ENCODE measurements at places on chromosomes 2 and 18.

GRCh38 chr2:233593201-233593600 is 24.2 kb upstream of the UGT1A8 start:
- no peak for DNase-seq

- DNase-seq = no peak
Observed at GRCh38 chr2:124566518-124566970, 541.5 kb downstream of the CNTNAP5 start.

- no peak for DNase-seq
Observed at GRCh38 chr2:111185361-111186022, 64.8 kb downstream of the BCL2L11 start.

DNA sequence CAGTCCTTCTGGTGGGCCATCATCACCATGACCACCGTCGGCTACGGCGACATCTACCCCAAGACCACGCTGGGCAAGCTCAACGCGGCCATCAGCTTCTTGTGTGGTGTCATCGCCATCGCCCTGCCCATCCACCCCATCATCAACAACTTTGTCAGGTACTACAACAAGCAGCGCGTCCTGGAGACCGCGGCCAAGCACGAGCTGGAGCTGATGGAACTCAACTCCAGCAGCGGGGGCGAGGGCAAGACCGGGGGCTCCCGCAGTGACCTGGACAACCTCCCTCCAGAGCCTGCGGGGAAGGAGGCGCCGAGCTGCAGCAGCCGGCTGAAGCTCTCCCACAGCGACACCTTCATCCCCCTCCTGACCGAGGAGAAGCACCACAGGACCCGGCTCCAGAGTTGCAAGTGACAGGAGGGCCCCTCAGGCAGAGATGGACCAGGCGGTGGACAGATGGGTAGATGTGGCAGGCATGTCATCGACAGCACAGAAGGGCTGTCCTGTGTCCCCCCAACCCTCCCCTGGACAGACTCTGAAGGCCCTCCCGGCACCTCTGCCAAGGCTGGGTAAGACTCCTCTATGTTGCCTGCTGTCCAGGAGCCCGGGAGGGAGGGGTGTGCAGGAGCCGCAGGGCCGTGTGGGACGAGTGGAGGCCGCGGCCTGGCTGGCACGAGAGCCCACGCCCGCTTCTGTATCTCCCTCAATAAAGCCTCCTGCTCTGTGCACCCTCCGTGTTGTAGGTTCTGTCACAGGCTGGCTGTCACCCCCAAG is 2.0 kb downstream of the KCNF1 start:
- DNase-seq = no peak

DNA sequence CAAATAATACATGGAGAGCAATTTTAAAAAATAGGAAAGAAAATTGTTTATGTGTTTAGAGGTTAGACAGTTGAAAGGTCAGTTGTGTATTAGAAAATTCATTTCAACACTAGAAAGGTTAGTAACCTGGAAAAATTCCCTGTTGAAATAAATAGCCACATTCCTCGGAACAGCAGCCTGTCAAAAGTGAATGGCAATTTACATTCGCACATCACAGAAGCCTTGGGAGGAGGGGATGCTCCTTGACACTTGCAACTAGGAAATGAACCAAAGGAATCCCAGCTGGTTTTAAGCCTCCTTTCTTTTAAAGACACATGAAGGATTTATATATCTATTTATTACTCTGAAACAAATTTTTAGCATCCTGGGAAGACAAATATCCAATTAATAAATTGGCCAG is 653.5 kb upstream of the LRRTM4 start:
- DNase-seq = no peak

DNA sequence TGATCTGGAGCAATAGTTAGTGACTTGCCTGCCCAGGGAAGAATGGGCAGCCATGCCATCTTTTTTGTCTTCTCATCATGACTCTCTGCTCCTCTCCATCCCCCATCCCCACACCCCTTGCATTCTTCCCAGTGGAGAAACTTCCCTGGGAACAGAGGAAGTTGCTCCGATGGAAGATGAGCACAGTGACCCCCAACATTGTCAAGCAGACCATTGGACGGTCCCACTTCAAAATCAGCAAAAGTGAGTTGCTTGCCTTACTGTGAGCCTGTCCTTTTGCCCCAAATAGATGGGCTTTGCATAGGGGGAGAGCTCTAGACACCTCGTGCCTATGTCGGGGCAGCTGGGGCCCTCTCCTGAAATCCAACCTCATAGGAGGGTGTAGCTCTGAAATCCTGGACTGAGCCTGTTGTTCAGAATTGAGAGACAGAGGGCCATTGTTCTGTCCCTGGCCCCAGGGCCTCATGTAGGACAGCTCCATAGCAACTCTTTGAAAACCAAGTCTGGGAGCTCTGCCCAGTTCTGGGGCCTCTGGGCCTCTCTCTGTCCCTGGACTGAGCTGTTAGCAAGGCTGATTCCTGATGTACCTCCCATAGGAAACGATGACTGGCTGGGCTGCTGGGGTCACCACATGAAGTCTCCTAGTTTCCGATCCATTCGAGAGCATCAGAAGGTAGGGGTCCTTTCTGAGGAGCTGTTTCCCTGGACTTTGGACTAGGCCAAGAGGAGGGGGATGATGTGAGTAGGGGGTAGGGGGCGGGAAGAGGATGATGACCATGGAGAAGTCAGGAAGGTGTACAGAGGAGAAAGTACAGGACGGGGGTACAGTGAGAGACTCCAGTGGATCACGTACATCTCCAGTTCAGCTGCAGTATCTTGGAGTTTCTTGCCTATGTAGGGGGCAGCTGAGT is 35.2 kb downstream of the TTLL4 start:
- DNase-seq = no peak

GRCh38 chr2:164993287-164994016 is 38.1 kb upstream of the SLC38A11 start:
- no peak for DNase-seq

DNA sequence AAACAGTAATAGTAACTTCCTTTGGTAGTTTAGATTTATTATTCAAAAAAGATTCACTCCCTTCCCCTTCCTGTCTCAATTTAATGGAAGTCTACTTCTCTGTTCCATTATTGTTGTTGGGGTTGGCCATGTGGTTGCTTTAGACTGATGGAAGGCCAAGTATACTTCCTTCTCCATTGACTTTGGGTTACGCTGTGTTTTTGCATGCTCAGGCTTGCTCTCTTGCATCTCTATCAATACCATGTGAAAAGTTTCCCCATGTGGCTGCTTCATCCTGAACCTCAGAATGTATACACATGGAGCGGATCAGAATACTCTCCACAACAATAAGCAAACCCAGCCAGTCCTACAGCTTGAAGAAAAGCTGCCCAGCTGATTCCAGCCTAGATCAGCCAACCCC is 20.3 kb downstream of the CFAP210 start:
- DNase-seq = no peak

GRCh38 chr18:49751427-49752094 is 61.8 kb downstream of the ACAA2 start:
- DNase-seq = no peak

DNA sequence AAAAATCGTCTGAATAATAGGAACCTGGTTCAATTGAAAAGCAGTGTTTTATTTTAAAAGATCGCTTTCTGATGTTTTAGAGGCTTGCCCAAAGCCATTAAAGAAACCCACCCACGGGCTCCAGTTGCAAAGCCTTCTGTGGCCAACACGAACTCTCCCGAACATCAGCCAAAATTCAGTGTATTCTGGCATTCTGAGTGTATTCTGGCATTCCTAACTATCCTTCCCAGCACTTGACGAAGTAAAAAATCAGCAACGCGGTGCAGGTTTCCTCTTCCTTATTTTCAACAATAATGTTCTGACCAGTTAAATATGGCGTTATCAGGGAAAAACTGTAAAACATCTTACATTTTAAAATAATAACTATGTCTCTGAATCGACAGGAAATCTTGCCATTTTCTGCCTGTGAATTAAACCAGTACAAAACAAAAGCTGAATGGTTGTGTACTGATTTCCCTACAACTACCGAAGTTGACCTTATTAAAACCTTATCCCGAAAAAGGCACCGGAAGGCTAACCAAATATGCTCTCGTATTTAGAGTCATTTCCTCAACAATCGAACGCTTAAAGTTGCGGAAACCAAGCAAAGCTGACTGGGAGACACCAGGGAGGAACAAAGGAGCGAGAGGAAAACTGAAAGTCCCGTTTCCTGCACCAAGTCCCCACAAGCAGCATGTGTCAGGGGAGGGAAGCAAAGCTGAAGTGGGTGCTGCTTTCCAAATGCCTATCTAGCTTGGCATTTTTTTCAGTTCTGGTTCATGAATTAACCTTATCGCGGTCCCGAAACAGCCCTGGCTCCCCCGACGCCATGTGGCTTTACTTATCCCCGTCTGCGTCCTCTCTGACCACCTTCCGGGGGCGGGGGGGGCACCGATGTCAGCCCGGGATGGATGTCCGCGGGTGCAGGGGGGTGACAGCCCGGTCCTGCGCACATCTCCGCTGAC is 44.3 kb downstream of the ZNF516 start:
- DNase-seq = no peak

- no peak for DNase-seq
Observed at GRCh38 chr18:77658751-77659448, 409.3 kb downstream of the GALR1 start.

DNA sequence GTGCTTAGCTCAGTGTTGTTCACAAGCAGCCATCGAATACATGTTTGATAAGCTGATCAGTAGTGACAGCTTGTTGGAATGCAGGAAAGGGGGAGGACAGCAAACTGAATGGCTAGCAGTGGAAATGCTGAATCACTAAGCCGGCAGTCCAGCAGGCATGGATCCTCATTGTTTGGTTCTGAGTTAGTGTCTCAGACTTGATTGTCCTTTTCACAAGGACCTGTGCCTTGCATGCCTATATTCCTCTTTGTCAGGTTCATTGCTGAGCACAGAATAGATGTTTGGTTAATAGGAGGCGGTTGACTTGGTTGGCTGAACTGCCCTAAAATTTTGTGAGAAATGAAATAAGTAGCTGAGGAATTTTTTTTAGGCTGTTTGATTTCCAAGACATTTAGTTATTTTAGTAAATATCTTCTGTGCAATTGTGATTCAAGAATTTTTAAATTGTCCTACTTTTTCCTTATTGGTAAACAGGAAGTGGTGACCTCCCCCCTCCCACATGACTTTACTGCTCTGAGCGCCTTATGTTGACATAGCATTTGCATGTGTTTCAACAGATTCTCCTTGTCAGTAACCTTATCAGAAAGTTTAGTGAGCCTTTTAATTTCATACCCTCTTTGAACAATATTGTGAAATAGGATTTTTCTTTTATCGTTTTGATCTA is 21.4 kb upstream of the STON1 start:
- DNase-seq = no peak

DNA sequence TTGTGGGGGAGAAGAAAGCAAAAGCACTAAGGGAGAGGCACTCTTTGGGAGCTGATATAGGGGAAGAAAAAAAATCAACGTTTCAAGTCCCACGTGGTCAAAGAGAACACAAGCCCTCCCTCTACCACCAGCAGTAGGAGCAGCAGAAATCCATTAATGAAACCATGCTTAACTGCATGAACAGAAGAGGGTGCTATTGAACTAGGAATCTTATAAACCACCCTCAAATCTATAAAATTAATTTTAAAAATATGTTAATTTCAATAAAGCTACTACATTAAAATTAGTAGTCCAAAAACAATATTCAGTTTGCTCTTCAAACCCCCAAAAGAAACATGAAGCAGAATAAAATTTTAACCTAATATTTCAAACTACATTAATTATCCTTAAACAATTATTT is 147.8 kb downstream of the TMEM18 start:
- DNase-seq = no peak

- no peak for DNase-seq
Observed at GRCh38 chr18:58187674-58188073, 143.6 kb downstream of the NEDD4L start.
